HuH-7 (cell line): ENCODE measurements at places on chromosomes 3 and 15.

DNA sequence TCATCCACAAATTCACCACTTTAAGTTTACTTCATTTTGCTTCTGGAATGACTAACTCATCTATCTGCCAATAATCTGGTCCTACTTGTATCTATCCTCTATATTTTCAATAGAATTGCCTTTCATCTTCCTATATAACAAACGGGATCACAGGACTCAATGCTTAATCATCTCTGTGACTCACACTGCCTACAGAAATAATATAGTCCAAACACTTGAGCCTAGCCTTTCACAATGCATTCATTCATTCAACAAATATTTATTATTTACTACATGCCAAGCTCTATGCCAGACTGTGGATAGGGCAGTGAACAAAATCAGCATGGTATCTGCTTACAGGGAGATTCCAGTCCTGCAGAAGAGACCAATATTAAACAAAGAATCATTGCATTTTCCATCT lies 16.6 kb upstream of the AGTR1 start:
- no peak for DNase-seq

DNA sequence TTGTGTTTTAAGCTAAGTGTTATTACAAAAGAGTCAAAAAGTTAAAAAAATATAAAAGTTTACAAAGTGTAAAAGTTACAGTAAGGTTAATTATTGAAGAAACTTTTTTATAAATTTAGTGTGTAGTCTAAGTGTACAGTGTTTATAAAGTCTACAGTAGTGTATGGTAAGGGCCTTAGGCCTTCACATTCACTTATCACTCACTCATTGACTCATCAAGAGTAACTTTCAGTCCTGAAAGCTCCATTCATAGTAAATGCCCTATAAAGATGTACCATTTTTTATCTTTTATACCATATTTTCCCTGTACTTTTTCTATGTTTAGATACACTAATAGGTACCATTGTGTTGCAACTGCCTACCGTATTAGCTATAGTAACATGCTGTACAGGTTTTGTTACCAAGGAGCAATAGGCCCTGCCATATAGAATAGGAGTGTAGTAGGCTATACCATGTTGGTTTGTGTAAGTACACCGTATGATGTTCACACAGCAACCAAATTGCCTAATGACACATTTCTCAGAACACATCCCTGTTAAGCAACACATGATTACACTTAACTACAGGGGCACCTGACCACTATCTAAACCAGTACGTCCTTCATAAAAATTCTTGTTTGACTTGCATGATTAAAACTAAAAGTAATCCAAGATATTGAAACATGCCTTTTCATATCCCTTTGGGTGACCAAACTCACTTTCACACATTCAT lies 17.2 kb downstream of the RAD18 start:
- DNase-seq: no peak

DNA sequence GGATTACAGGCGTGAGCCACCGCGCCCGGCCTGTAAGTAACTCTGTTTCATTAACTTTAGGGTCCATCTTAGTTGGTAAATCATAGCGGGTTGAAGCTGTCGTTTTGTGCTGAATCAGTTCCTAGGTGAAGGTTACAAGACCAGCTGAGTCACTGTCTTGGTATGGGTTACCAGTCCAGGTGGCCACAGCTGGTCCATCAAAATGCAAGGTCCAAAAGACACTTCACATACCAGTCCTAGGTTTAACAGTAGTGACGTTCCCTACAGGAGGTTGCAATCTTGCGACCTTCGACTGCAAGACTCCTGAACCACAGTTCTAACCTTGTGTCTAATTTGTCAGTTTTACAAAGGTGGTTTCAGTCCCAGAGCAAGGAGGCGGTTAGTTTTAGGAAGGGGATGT lies 160.1 kb upstream of the ATP10A start:
- no peak for DNase-seq

DNA sequence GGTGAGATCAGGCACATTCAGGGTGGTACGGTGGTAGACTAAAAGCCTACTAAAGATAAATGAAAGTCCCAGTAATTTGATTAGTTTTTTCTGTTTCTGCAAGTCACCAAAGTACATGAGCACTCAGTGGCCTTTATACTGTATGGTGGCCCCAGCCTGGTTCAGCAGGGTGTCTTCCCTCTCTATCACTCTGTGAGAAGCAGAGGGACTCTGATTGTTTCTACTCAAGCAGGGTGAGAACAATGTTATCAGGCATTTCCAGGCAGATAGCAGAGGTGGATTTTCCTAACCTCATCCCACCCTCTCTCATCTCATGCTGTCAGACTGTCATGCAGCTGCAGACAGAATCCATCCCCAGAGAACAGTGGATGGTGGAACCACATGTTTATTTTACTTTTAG lies 71.5 kb upstream of the BFSP2 start:
- no peak for DNase-seq

- no peak for DNase-seq
Measured at GRCh38 chr3:191699546-191699945, 238.6 kb downstream of the PYDC2 start.

DNA sequence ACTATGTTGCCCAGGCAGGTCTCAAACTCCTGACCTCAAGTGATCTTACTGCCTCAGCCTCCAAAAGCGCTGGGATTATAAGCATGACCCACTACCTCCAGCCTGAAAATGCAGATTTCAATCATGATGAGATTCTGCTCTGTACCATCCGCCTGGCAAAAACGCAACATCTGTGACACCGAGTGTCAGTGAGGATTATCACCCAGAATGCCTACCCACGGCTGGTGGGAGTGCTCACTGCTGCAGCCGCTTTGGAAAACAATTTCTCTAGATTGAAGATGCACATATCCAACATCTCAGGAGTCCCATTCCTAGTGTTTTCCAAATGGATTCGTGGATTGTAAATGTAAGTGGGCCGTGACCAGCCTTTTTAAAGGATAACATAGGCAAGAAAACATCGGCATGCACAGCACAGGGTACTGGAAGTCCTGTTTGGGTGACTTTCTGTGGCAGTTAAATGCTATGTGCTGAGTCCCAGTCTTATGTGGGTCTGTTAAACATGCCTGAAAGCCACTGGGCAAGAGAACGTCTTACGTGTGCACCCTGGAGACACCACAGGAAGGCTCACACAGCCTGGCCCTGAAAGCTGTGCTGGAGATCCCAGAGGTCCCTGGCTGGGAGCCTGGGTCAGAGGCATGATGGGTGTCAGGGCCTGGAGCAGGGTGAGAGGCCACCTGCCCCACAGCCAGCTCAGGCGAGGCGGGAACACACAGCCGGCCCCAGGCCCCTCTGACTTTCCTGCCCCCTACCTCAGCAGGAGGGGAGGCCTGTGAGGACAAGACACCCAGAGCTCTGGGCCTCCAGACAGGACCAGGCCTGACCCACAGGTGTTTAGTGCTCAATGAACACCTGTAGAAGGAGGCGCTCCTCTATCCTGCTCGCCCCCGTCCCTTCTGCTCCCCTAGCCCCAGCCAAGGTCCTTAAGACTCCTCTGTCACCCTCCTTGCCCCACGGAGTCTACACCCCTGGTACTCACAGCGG lies 918 bp downstream of the PRSS50 start:
- no peak for DNase-seq

DNA sequence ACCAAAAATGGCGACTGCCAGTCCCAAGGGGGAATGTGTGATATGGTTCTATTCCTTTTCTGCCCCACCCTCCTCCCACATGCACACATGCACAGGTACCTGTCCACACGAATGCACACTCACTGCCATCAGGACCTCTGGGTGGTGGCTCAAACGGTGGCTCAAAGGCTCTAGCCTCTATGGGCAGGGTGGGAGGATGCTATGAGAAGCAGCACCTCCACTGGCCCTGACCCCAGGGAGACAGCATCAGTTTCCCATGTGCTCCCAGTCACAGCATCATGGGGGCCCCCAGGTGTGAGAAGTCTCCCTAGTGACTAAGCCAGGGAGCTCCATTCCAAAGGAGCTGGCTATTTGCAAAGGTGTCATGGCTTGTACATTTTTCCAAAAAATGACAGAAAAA lies 15.9 kb downstream of the SEMA3G start:
- no peak for DNase-seq

DNA sequence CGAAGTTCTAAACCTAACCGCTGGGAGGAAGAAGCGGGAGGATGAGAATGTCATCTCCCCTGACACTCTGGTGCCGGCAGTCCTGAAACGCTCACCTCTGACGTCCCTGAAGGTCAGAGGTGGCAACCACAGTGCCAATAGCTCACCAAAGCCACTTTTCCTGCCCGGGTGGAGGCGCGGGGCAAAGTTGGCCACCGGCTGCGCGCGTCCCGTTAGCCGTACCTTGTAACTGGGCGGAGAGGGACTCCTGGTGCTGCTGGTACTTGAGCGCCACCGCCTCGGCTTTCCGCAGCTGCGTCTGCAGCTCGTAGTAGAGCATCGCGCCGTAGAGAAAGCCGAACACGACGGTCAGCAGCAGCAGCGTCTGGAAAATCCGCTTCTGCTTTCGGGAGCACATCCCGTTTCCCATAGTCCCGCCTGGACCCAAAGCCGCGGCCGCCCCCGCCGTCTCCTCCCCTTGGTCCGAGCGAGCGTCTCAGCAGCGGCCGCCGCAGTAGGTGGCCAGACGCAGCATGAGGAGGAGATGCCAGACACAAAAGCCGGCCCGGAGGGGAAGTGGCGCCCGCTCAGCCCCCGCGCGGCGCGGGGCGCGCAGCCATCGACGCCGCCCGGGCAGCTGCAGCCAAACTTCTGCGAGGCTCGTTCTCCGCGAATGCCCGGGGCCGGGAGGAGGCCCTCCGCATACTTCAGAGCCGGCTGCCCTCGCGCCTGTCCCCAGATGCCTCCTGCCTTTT lies 680 bp downstream of the GOLIM4 start:
- peak; percentile 38 for DNase-seq

GRCh38 chr3:63661242-63661641 lies 8.8 kb downstream of the SNTN start:
- no peak for DNase-seq

DNA sequence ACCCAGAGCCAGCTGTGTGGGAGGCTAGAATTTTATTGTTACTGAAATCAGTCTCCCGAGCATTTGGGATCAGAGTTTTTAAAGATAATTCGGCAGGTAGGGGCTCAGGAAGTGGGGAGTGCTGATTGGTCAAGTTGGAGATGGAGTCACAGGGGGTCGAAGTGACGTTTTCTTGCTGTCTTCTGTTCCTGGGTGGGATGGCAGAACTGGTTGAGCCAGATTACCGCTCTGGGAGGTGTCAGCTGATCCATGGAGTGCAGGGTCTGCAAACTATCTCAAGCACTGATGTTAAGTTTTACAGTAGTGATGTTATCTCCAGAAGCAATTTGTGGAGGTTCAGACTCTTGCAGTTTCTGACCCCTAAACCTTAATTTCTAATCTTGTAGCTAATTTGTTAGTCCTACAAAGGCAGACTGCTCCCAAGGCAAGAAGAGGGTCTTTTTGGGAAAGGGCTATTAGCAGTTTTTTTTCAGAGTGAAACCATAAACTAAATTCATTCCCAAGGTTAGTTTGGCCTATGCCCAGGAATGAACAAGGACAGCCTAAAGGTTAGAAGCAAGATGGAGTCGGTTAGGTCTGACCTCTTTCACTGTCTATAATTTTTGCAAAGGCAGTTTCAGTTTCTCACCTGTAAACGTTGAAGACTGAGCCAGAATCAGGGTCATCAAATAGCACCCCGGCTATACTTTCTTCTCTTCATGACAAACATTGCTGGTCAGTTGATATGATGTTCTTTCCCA lies 28.2 kb downstream of the FLNB start:
- DNase-seq: no peak

DNA sequence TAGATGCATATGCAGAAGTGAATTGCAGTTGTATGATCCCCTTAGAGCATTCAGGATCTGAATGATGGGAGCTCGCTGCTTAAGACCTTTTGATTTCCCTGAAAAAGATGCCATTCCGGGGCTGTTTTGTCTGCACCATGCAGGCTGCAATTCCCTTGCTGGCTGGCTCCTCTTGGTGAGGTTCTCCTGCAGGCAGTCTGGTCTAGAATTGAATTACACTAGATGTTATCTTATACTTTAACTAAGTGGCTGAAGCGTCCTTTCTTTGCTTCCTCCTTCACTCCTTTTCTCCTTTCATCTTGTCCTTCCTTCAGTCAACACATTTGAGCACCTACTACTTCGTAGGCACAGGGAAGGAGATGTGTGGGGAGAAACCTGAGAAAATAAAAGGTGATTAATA lies 18.6 kb upstream of the MYZAP start:
- DNase-seq: no peak

DNA sequence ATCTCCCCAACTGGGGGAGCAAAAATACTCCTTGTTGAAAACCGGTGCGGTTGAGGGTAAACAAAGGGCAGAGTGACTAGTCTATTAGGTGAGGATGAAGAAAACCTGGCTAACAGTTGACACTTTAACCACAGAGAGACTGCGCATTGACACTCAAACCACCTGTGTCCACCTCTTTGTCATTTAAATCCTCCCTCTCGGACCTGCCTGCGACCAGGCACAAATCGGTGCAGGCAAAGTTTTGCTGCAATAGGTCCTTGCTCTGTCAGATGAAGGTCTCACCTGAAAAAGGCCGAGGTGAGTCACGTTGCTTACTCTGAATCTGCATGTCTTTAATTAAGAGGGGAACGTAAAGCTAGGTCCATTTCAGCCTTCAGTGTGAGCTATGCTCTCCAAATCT lies 494.1 kb upstream of the DPPA4 start:
- no peak for DNase-seq

DNA sequence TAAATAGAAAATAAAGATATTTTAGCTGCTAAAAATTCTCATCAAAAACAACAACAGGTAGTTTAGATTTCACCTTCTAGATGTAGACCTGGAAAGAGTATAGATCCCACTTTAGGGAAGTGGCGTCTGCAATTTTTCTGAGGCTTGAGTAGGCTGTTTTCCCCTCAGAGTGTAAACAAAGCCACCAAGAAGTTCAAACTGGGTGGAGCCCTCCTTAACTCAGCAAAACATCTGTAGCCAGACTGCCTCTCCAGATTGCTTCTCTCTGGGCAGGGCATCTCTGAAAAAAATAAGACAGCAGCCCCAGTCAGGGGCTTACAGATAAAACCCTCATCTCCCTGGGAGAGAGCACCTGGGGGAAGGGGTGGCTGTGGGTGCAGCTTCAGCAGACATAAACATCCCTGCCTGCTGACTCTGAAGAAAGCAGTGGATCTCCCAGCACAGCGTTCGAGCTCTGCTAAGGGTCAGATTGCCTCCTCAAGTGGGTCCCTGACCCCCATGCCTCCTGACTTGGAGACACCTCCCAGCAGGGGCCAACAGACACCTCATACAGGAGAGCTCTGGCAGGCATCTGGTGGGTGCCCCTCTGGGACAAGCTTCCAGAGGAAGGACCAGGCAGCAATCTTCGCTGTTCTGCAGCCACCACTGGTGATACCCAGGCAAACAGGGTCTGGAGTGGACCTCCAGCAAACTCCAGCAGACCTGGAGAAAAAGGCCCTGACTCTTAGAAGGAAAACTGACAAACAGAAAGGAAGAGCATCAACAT lies 259.6 kb downstream of the STXBP5L start:
- DNase-seq: no peak

DNA sequence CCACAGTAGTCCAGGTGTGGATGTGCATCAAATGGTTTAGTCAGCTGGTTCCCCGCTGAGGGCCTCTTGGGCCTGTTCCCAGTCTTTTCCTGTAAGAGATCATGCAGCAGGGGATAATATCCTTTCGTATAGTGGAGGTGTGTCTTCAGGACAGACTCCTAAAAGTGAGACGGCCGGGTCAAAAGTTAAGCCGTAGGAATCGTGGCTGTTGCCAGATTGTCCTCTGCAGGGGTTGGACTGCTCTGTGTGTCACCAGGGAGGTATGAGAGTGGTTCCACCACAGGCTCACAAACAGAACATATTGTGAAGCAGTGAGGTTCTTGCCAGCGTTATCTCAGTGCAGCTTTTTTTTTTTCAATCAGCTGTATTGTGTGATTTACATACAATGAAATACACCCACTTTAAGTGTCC lies 95.0 kb downstream of the VGLL4 start:
- no peak for DNase-seq
